CD4-positive, alpha-beta memory T cell (primary cell): ENCODE measurements at places on chromosomes 6 and 20. TPM values are rescaled to one million over a fixed set of nuclear protein-coding genes. Genes with fewer than 3 reads are reported as not detected.

- no peak for DNase-seq
These were observed 25.1 kb upstream of the RFPL4B start for GRCh38 chr6:112321941-112322424.

ADGB gene
- not detected for total RNA-seq

DNA sequence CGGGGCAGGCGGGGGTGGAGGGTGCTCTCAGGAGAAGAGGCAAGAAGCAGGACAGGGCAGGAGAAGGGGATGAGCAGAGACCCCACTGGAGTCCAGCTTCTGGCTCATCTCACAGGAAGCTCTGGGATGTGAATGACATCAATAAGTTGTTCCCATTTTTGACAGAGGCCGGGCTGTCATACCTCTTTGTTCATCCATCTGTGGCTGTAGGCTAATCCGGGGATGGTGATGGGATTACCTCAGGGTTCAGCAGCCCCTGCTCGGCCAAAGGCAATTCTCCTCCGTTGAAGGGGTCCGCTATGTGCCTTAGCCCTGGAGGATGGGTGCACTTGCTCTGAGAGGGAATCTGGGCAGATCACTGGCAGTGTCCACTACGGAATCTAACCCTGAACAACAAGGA is 3.3 kb upstream of the TMC2 start:
- no peak for DNase-seq

LY6G6C gene
- total RNA-seq = not detected

DNA sequence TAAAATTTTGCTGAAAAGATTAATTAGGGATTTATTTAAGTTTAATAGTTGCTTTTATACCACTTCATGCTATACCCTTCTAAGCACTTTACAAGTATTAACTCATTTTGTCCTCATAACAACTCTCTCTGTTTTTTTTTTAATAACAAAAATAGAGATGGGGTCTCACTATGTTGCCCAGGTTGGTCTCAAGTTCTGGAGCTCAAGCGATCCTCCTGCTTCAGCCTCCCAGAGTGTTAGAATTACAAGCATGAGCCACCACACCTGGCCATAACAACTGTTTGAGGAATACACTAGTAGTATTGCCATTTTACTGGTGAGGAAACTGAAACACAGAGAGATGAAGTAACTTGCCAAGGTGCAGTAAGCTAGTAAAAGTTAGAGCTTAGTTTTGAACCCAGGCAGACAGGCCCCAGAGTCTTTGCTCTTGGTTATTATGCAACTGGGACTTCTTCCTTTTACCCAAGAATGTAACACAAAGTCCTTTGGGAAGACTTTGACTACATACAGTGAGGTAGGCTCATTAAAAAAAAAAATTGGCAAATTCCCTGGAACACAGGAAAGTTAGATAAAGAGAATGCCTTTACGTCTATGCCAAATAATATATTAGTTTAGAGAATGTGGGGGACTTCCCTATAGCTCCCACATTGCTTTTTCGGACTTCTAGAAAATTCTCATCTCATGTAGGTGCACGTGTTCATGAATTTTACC is 11.4 kb downstream of the ANKS1A start:
- no peak for DNase-seq

DNAH8 gene
- total RNA-seq = 0.09 TPM

GRCh38 chr6:11592294-11592906 is 54.9 kb downstream of the TMEM170B start:
- DNase-seq = no peak

EBF4 gene
- total RNA-seq = 3.1 TPM

PRPH2 gene
- not detected for total RNA-seq

- DNase-seq = peak; percentile 62
These were observed 719 bp downstream of the SMPD2 start for GRCh38 chr6:109441069-109441816.

TMEM14B gene
- total RNA-seq = 80.6 TPM

- DNase-seq = no peak
These were observed 379.2 kb downstream of the BMP2 start for GRCh38 chr20:7146552-7147219.

DNA sequence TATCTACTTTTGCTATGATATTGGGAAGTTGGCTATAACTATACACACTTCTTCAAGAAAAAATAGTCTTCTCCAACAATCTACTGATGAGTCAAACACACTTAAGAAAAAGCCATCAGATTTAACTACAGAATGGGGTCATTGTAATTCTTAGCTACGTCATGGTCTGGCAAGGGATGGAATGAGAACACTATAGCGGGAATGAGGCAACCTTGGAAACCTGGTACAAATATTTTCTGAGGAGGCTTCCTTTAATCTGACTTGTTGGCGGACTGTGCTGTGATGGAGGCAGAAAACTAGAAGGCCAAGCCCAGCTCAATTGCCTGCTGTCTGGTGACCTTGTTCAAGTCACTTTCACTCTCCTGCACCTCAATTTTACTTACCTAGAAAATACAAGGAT is 586.8 kb upstream of the JAG1 start:
- no peak for DNase-seq

SPDEF gene
- total RNA-seq = not detected

- DNase-seq = no peak
These were observed 8.7 kb downstream of the UNC93A start for GRCh38 chr6:167299641-167300308.

DNA sequence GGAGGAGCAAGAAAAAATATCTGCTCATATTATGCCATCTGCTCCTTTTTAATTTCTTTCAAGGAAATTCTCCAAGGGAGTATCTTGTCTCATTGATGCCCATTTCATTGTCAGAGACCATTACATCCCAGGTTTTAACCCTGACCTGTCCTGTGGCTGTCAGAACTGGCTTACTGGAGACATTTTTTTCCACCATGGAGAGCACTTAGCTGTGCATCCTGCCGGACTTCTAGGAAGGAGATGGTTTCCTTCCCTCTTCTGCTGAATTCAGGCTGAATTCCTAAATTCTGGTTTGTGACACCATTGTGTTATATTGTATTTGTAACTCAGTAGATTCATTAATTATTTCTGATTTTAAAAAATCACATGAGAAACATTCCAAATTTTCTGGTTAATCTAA is 70.3 kb downstream of the NKAIN2 start:
- DNase-seq = no peak

CCHCR1 gene
- 29.8 TPM for total RNA-seq

PRL gene
- total RNA-seq = not detected

TXLNB gene
- total RNA-seq = 1.6 TPM

- no peak for DNase-seq
These were observed 271.5 kb downstream of the FOXA2 start for GRCh38 chr20:22312744-22313346.

- no peak for DNase-seq
These were observed 91.4 kb downstream of the CDH26 start for GRCh38 chr20:60049601-60050000.

SLC4A11 gene
- total RNA-seq = 0.83 TPM

DEFB124 gene
- total RNA-seq = not detected

TFAP2D gene
- not detected for total RNA-seq

- DNase-seq = no peak
These were observed 10.8 kb upstream of the POU3F2 start for GRCh38 chr6:98823428-98824161.

DNA sequence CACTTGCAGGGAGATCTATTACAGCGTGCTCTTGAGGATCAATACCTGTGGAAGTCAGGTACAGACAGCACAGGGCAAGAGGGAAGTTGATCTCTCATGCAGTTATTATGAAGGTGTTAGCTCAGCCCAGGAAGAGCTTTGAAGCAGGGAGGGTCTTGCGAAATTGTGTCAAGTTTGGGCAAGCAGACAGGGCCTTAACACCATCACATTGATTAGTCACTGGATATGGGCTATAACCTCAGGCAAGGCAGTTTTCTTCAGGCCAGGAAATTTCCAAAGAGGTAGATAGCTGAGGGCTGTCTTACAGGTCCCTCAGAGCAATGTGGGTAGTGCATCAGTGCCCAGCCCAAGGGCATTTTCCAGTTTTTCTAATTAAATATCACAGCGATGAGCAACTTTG is 643.8 kb downstream of the DHX35 start:
- no peak for DNase-seq

DNA sequence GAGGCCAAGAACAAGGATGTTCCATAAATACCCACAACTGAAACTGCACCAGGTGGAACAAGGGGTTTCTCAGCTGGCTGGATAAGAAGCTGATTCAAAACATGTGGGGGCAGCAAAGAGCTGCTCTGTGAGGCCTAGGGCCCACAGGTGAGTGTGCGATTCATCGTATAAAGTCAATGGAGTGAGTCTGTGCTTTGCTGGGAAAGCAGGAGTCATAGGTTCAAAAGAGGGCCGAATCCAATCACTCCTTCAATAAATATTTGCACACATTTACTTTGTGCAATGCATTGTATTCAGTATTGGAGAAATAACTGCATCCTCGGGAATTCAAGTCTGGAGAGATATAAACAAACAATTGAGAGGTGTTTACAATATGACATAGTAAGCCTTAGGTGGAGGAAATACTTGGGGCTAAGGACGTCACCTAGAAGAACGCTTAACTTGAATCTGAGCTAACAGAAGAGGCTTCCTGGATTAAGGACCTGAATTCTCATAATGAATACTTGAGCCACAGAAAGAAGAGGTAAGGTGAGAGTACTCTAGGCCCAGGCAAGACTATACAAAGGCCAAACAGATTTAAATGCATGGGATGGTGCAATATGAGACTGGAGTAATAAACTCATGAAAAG is 83.7 kb upstream of the TMEM30A start:
- no peak for DNase-seq

DNA sequence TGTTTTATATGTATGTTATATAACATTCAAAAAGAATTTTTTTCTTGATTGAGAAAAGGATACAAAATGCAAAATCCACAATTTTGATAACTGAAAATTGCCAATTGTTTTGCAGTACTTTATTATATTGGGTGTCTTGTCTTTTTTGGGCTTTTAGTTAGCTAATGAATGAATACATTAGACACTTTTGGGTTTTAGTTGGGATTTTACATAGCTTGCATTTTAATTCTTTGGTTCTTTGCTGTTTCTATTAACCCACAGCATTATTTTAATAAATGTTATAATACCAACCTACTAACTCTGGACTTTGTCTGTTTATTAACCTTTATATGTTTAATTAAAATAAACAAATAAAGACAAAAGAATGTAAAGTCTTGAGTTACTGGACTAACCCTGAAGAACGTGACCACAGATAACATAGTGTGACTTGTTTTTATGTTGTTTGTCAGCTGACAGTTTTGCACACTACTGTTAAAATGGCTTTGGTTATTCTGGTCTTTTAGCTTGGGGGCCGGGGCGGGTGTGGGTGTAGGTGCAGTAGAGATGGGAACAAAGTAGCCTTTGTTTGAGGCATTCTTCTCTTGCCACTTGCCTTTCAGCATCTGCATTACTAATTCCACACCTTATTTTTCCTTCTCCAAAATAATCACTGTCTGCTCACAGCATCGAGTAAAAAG is 159.1 kb downstream of the QKI start:
- DNase-seq = no peak

ARHGAP18 gene
- total RNA-seq = 4.3 TPM

HDGFL1 gene
- not detected for total RNA-seq

GRCh38 chr6:170434117-170434820 is 118.8 kb downstream of the PSMB1 start:
- no peak for DNase-seq

DNA sequence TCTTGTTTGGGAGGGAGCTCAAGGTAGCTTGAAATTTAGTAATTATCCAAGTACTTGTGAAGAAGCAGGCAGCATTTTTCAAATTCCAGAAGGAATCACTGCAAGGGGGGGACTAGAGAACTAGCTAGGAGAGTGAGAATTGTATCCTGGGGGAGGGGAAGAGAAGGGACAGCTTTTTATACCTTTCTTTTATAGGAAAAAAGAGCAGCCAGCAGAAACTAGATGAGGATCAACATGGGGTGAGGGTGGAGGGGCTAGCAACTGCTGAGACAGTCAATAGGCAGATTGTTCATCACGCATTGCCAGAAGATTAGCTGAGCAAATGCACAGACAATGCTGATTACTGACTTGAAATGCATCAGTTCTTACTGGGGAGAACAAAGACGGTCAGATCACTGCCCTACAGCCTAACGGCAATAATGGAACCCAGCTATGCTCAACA is 514.3 kb upstream of the CITED2 start:
- DNase-seq = no peak

DNA sequence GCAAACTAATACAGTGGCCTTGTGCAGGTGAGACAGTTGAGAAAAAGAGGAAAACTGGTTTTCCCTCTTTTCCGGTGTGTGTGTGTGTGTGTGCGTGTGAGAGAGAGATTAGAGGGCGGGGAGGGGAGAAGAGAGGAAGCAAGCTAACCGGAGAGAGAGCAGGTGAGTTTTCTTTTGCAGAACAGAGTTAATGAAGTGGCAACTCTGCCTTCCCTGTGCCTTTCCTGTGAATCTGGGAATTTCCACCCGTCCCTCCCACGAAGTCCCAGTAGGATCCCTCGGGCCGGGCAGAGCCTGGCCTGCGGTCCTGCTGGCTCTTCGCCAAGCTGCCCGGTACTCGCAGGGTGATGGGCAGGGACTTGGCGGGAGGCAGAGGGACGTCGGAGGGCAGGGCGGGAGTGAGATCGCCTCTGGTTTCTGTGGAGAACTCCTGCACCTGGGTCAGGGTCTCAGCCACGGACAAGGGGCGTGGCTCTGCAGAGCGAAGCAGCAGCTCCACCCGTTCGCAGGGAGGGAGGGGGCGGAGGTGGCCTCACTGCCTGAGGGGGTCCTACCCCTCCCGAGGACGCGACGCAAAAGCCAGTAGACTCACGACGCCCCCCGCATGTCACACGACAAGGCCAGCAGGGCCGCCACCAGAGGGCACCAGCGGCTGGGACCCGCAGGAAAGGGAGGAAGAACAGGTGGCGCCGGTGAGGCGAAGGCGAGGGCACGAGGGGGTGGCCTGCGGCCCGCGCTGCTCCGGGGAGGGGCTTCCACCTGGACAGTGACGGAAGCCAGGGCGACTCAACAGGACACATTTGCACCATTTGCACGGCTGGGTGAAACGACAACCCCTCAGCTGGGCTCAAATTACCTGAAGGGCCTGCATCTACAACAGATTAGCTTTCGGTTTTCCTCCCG is 51.2 kb upstream of the RNF182 start:
- DNase-seq = peak; percentile 64

FILIP1 gene
- total RNA-seq = not detected

GRCh38 chr20:53444401-53445149 is 149.1 kb downstream of the ZNF217 start:
- DNase-seq = no peak

DNA sequence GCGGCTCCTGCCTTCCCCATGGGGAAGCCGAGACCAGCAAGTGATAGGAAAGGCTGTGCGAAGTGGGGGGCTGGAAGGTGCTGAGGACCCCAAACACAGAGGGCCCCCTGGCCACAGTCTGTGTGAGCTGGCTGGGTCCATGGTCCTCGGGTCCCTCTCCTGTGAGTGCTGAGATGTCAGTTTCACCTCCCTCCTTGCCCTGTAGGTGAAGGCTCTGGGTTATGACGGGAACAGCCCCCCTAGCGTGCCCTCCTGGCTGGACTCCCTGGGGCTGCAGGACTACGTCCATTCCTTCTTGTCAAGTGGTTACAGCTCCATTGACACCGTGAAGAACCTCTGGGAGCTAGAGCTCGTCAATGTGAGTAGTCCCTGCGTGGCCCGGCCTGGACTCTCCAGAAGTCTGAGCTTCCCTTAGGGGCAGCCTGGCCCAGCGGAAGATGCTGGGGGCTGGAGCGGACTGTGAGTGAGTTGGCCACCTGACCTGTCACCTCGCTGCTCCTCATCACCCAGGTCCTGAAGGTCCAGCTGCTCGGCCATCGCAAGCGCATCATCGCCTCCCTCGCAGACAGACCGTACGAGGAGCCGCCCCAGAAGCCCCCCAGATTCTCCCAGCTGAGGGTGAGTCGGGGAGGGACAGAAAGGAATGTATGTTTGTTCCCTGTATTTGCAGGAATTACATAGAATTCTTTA is 61.7 kb downstream of the TCP11 start:
- no peak for DNase-seq

- peak; percentile 30 for DNase-seq
These were observed 24.6 kb downstream of the ATG5 start for GRCh38 chr6:106300944-106301343.

DOK5 gene
- not detected for total RNA-seq
